ENCODE measurements at places on chromosomes 3 and 15. TPM values are rescaled to one million over a fixed set of nuclear protein-coding genes. Genes with fewer than 3 reads are reported as not detected.

Gene TAGLN3
- total RNA-seq = not detected

Gene SOX14
- not detected for total RNA-seq

Gene MITF
- total RNA-seq = 27.2 TPM

Gene PLSCR5
- total RNA-seq = not detected

Gene NR1I2
- not detected for total RNA-seq

GRCh38 chr3:127544192-127544802 lies 46.2 kb downstream of the TPRA1 start:
- DNase-seq = peak; percentile 79

DNA sequence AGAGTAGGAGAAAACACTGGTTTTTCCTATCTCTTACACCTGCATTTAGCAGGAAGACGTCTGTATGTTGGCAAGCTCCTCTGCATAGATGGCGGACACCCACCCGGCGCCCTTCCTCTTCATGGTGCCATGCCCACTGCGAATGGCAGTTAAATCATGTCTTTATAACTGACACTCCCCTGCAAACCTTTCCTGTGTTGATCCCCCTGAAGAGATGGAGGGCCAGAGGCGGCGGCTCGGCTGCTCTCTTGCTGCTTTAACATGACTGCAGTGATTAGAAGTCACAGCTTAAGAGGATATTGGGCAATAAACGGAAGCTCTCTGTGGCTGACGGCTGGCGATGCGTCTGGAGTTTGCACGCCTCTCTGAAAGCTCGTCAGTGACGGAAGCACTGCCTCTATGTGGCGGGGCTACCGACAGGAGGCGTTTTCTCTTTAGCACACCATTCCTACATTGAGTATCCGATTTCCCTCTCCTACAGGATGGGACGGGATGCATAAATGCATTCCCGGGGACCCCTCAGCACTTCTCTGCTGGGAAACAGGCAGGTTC lies 25.5 kb upstream of the SNRPA1 start:
- peak; percentile 79 for DNase-seq

DNA sequence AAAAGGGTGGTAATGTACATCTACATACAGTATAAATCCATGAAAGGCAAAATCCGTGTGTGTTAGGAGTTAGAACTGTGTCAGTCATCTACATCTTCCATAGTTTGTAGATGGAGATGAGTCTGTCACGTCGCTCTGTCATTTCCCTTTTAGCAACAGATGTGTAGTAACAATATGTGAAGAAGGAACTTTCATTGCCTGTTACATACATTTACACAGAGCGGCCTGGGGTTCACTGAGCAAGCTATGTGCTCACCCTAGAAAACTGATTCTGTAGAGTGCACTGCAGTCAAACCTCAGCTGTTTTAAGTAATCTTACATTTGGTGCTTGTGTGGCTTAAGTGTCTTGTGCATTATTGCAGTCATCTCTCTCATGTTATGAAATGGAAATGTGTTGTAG lies 41.6 kb upstream of the AP3B2 start:
- no peak for DNase-seq

DNA sequence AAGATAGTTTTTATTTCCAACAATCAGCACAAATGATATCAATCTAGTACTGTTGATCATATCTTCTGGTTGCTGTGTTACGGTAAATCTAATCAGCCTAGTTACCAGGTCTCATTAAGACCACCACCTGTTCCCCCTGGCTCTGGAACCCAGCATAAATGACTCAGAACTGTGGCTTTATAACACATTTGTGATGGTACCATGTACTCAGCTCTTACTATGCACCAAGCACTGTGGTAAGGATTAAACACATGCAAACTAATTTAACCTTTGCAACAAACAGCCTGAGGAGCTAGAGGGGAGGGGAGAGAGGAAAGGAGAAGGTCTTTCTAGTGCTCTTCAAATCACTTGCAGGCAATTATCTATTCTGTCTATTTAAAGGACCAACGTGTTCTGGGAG lies 173.9 kb upstream of the LMCD1 start:
- DNase-seq = no peak

DNA sequence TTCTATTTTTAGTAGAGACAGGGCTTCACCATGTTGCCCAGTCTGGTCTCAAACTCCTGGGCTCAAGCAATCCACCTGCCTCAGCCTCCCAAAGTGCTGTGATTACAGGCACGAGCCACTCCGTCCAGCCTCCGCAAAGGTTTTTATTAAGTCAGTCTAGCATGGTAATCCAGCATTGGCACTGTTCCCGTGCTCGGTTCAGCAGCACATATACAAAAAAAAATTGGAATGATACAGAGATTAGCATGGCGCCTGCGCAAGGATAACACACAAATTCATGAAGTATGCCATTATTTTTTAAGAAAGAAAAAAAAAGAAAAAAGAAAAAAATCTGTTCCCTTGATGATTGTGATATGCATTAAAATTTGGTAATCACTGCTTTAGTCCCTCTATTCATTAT lies 8.5 kb downstream of the CKMT1A start:
- DNase-seq = no peak

DNA sequence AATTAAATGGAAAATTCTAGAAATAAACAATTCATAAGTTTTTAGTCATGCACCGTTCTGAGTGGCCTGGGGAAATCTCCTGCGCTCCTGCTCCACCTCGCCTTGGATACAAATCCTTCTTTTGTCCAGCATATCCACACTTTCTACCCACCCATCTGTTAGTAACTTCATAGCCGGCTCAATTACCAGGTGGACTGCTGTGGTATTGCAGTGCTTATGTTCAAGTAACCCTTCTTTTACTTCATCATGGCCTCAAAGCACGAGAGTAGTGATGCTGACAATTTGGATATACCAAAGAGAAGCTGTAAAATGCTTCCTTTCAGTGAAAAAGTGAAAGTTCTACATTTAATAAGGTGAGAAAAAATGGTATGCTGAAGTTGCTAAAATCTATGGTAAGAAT lies 142.3 kb upstream of the CHL1 start:
- DNase-seq = no peak

- DNase-seq = no peak
Measured at GRCh38 chr3:127488141-127488672, 102.3 kb downstream of the TPRA1 start.

GRCh38 chr3:178406206-178406605 lies 130.0 kb upstream of the KCNMB2 start:
- no peak for DNase-seq

DNA sequence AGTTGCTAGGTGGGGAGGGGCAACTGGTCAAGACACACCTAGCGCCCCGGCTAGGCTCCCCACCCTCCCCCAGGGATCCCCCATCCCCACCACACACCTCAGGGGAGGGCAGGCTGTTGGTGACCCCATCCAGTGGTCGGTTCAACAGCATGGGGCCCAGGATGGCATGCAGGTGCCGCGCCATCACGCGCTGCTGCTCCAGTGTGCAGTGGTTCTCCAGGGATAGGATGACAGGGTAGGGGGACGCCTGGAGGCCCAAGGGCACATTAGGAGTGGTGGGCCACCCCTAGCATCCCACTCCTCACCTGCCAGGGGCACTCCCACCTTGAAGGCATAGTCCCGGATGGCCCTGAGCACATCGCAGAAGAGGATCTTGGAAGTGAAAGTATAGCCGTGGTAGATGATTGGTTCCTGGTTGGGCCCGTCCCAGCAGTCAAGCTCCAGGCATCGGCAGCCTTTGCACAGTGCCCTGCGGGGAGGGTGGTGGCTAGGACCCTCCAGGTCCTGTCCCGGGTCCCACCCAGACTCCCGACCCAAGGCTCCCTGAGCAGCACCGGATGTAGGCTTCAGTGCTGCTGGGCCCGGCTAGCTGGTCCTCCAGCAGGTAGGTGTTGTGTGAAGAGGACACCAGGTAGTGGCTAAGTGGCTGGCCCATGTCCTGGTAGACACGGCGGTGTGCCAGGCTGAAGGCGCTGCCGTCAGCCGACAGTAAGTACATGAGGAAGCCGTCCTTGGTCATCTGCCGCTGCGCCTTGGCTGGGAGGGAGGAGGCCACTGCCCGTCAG lies 19.4 kb downstream of the VILL start:
- no peak for DNase-seq

DNA sequence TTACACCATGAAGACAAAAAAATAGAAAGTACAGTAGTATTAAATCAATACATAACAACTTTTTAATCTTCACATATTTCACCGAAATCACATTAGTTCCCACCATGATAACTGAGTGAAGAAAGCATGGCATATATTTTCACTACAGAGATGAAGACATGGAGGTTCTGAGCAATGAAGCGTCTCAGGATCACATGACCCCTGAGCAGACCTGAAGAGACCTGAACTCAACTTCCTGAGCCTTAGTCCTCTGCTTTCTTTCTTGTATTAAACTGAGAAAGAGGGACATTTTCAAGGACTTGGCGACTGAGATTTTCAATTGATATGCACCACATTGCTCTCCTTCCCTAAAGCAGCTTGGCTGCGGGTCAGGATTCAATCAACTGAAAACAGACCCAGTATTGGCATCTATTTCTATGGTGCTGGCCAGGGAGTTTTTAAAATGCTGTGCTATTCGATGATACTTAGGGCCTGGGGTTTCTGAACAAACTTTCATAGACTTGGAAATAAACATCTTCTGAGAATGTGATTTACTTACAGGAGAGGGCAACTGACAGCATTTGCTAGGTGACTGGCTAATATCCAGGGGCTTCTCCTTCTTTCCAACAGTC lies 165.1 kb downstream of the LSAMP start:
- DNase-seq = no peak

- peak; percentile 75 for DNase-seq
Measured at GRCh38 chr3:194976049-194976451, 290.4 kb downstream of the FAM43A start.
